A549 treated with DMSO at 1 μM for 4 hours (cell line): ENCODE measurements at places on chromosomes 6 and 20. TPM values are rescaled to one million over a fixed set of nuclear protein-coding genes. Genes with fewer than 3 reads are reported as not detected.

The SSTR4 gene
- not detected in 5 replicates for total RNA-seq

The FOXF2 gene
- 18.6 to 24.9 TPM (median 22.4 TPM) in 5 replicates for total RNA-seq

The THBS2 gene
- total RNA-seq, result 0.01 to 0.17 TPM in 2 of 5 replicates, not detected in the others

The PNLDC1 gene
- total RNA-seq, result 0.12 to 0.17 TPM in 2 of 5 replicates, not detected in the others

The LINC00237 gene
- not detected in 5 replicates for total RNA-seq

The TFAP2C gene
- total RNA-seq, result 13.6 to 16.5 TPM (median 15.4 TPM) in 5 replicates

The GABRR1 gene
- total RNA-seq, result not detected in 5 replicates

The PRIM2 gene
- total RNA-seq, result 10.7 to 13.9 TPM (median 13.3 TPM) in 5 replicates

The BPIFB2 gene
- not detected in 5 replicates for total RNA-seq

The SLC24A3 gene
- 0.03 to 0.17 TPM (median 0.04 TPM) in 5 replicates for total RNA-seq

The MUC21 gene
- total RNA-seq, result not detected in 5 replicates

The OR2H1 gene
- not detected in 5 replicates for total RNA-seq

The CST4 gene
- not detected in 5 replicates for total RNA-seq

The KCNG1 gene
- 15.5 to 27.0 TPM (median 18.8 TPM) in 5 replicates for total RNA-seq

The ZNF831 gene
- not detected in 5 replicates for total RNA-seq

The SIRPB1 gene
- total RNA-seq, result 0.43 to 0.99 TPM (median 0.66 TPM) in 5 replicates

The PLAGL1 gene
- 6.9 to 9.6 TPM (median 9.5 TPM) in 5 replicates for total RNA-seq

The MYH7B gene
- total RNA-seq, result 0.08 to 0.17 TPM (median 0.13 TPM) in 4 of 5 replicates, not detected in the other

The HS3ST5 gene
- not detected in 5 replicates for total RNA-seq

The BNIP5 gene
- not detected in 5 replicates for total RNA-seq

The DZANK1 gene
- total RNA-seq, result 2.8 to 3.2 TPM (median 2.8 TPM) in 5 replicates

The ARID1B gene
- total RNA-seq, result 14.4 to 20.0 TPM (median 18.2 TPM) in 5 replicates

The NFATC2 gene
- total RNA-seq, result 8.3 to 11.7 TPM (median 9.4 TPM) in 5 replicates

The MAS1 gene
- not detected in 5 replicates for total RNA-seq
